B cell (primary cell): ENCODE measurements at places on chromosomes 16 and 17.
A peak's percentile ranks its signal among the peaks of the same experiment; 100 is the strongest.

DNA sequence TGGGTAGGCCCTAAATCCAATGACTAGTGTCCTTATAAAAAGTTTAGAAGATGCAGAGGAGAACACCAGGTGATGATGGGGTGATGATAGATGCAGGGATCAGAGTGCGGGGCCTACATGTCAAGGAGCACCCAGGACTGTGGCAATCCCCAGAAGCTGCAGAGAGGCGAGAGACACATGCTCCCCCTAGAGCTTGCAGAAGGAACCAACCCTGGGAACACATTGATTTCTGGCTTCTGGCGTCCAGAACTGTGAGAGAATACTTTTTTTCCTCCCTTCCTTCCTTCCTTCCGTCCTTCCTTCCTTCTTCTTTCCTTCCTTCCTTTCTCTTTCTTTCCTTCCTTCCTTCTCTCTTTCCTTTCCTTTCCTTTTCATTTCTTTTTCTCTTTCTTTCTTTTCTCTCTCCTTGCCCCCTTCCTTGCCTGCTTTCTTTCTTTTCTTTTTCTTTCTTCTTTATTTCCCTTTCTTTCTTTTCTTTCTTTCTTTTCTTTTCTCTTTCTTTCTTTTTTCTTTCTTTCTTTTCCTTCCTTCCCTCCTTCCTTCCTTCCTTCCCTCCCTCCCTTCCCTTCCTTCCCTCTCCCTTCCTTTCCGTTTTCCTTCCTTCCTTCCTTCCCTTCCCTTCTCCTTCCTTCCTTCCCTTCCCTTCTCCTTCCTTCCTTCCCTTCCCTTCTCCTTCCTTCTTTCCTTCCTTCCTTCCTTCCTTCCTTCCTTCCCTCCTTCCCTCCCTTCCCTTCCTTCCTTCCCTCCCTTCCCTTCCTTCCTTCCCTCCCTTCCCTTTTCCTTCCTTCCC lies 134.3 kb downstream of the HAPSTR1 start:
- no peak for DNase-seq

DNA sequence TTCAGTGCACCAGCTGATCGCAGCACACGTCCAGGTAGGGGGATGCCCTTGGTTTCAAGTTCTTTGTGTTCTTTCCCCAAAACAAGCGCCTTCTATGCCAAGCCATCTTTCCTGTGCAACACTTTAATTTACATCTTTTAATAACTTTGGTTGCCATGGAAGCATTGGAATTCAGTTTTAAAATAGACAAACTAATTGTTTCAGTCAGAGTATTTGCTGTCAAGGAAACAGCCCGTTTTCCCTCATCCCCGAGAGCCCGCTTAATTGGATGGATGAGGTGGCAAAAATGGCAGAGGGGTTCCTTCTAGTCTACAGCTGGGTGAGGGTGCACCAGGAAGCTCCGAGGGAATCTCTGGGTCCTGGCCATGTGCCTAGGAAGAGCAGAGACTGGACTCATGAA lies 793.7 kb upstream of the EEF2KMT start:
- DNase-seq: no peak

DNA sequence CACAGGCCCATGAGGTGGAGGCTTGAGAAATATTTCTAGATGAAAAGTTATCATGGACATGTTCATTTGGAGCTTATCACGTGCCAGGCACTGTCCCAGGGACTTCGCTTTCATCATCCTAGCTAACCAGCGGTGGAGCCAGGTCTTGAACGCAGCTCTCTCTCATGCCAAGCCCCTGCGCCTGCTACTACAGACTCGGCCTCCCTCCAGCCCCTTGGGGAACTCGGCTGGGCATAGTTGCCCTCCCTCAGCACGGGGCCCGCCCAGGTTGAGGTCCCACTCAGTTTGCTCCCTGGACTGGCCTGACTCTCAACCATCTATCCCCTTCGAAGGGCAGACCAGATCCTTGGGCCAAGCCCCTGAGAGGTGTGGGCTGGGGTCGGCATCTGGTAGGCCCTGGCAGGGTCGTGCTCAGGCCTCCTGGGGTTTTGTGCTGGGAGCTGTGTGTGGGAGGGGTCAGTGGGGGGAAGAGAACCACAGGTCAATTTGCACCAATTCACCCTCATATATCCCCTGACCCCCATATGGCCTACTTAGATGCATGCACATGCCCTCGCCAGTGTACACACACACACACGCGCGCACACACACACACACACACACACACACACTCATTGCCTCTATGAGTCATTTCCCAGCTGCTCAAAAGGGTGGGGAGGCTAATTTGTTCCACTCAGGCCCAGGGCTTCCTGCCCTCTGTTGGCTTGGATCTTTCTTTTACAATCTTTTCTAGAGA lies 12.1 kb upstream of the SCN4A start:
- no peak for DNase-seq

GRCh38 chr17:74387365-74388218 lies 20.3 kb downstream of the GPR142 start:
- no peak for DNase-seq

DNA sequence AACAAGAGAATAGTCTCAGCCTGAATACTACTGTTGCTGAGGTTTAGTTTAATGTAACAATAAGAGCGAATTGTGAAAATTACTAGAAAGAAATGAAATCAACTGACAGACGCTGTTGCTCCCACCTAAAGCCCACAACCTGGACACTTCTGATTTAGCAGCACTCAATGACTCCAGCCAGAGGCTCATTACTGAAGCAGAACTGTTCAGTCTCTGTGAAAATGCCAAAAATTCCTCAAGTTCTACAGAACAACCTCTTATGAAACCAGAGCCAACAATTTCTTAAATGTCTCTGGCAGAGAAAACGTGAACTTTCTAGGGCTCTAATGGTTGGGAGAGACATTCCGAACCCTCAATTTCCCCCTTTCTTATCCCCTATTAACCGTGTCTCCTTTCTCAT lies 9.9 kb downstream of the PSME3IP1 start:
- DNase-seq: no peak

GRCh38 chr16:54135361-54136275 lies 151.0 kb downstream of the IRX3 start:
- DNase-seq: no peak

- DNase-seq: peak; percentile 74
Observed at GRCh38 chr17:44198721-44199552, 747 bp downstream of the ATXN7L3 start.

- no peak for DNase-seq
Observed at GRCh38 chr16:85234310-85235204, 122.3 kb upstream of the CIBAR2 start.

DNA sequence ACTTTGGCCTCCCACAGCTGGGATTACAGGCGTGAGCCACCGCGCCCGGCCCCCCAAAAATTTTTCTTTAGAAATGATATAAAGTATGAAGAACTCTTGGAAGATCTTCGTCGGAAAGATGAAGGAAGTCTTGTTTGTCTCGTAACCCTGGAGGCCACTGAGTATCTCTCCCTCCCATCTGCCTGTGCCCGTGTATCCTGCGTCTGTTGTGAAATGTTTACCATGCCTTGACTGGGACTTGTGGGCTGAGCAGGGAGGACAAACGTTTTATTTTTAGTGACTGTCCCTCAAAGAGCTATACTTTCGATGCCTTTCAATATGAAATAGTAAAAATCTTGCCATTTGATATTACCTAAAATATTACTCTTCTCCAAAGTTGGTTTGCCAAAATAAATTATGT lies 121.2 kb downstream of the RPTOR start:
- DNase-seq: no peak

- peak; percentile 46 for DNase-seq
Observed at GRCh38 chr17:77409282-77410161, 268.8 kb downstream of the SEC14L1 start.

- DNase-seq: no peak
Observed at GRCh38 chr16:51854401-51854951, 692.5 kb downstream of the TOX3 start.

- no peak for DNase-seq
Observed at GRCh38 chr16:12097523-12098428, 121.2 kb downstream of the SNX29 start.

DNA sequence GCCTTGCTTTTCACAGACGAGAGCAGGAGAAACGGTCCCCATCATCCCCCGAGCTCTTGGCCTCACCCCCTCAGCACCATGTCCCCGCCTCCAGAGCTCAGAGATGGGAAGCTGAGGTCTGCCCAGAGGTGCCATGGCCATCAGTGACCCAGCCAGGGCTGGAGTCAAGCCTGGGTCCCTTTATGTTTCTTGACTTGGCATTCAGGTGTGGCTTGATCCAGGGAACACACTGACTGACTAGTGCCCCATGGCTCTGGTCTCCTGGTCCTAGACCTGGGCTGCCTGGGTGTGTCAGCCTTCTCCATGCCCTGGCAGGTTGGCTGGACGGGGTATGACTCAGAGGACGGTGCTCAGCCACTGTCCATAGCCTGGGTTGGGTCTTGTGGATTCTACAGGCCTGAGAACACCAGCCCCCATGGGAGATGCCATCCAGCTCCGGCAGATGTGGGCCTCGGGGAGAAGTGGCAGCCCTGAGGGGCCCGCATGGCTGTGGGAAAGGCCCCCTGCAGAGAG lies 54.2 kb downstream of the ZFPM1 start:
- no peak for DNase-seq

DNA sequence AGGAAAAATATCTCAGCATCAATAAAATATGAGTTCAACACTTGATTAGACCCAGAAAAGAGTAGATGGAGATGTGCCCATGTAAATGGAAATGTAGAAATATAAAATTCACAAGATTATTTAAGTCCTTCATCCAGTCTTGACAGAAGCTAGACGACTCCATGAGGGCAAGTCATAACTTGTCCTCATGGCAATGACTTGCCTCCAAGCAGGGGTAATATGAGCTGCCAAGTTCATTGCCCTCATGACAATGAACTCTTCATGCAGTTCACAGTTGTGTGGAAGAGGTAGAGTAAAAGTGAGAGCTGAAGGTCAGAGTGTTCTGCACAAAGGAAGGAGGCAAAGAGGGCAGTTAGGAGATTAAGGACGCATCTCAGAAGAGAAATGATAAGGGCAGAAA lies 22.3 kb downstream of the CDH11 start:
- DNase-seq: no peak

DNA sequence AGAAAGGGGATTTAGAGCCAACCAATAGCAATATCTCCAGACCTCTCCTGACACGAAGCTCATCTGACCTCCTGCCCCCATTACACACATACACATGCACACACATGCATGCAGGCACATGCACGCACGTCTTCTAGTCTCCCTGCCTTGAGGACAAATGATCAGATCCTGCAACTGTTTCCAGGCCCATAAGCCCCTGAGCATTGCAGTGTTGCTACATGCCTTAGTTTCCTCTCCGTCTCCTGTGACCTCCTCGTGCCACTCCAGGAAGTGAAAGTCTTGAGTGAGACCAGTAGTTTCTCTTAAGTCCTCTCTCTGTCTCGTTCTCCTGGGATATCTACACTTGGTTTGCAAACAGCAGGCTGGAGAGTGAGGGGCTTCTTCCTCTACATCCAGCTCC lies 8.2 kb downstream of the CIITA start:
- peak; percentile 50 for DNase-seq

- DNase-seq: no peak
Observed at GRCh38 chr17:20133517-20133916, 124.4 kb downstream of the SPECC1 start.

DNA sequence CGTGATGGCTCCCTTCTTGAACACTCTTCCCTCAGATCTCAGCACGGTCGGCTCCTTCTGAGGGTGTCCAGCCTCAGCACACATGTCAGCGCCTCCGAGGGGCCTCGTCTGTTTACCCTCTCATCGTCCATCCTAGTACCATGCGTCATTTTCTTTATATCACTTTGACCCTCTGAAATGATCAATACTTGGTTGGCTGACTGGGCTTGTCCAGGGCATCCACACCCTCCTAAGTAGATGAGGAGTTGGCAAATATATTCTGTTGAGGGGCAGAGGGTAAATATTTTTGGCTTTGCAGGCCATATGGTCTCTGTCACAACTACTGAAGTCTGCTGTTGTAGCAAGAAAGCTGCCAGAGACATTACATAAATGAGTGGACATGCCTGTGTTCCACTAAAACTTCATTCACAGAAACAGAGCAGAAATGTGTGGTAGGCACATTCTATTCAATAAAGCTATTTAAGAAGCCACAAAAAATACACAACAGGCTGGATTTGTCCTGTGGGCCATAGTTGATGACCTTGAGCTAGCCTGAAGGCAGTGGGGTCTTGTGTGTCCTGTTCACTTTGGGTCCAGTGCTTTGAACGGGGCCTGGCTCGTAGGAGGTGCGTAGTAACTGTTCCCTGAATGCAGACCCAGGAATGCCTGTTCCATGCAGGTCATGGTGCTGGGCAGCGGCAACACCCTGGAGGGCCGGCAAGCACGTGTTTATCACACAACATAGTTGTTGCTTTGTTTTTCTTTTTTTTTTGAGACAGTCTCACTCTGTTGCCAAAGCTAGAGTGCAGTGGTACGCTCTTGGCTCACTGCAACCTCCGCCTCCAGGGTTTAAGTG lies 185.8 kb downstream of the SNX29 start:
- no peak for DNase-seq

DNA sequence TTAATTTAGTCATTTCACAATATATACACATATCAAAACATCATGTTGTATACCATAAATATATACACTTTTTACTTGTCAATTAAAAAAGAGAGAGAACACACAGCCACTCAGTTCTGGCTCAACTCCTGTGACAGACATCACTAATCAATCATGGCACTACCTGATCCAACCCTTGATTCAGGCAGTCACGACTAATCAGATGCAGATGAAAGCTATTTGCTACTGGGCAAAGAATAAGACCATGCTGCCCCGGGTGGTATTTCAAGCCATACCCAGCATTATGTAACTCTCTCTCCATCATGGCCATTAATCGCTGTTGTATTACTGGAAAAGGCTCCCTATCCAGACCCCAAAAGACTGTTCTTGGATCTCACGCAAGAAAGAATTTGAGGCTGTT lies 345.7 kb downstream of the HAPSTR1 start:
- DNase-seq: no peak

GRCh38 chr17:27459433-27459832 lies 3.2 kb downstream of the KSR1 start:
- DNase-seq: no peak

- DNase-seq: no peak
Observed at GRCh38 chr16:3256146-3256865, at the start of gene MEFV. Gene MEFV, minus strand, starts transcription at chr16:3256633. Its CDS starts 46 bp downstream, at chr16:3256587.

- no peak for DNase-seq
Observed at GRCh38 chr17:77558846-77559626, 399.5 kb upstream of the TNRC6C start.

GRCh38 chr16:84916178-84916577 lies 95.2 kb downstream of the ZDHHC7 start:
- DNase-seq: no peak

GRCh38 chr17:14605267-14605599 lies 304.4 kb downstream of the HS3ST3B1 start:
- DNase-seq: peak; percentile 61

DNA sequence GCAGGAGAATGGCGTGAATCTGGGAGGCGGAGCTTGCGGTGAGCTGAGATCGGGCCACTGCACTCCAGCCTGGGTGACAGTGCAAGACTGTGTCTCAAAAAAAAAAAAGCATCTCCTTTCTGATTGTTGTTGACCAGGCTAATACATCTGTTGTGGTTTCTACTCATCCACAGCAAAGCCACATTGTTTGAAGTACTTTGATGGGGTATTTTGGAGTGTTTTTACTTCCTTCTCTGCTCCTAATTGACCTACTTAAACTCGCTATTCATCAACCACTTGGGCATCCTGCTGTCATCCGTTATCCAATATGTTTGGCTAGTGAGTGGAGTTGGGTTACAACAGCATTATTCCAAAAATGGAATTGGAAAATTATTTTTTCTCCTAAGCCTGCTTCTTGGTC lies 3.5 kb upstream of the CDC27 start:
- peak; percentile 59 for DNase-seq

- DNase-seq: peak; percentile 66
Observed at GRCh38 chr16:84925092-84925772, 86.1 kb downstream of the ZDHHC7 start.

GRCh38 chr17:2710071-2710802 lies 1.3 kb downstream of the CLUH start:
- no peak for DNase-seq
